ENCODE measurements at places on chromosomes 7 and 10. TPM values are rescaled to one million over a fixed set of nuclear protein-coding genes. Genes with fewer than 3 reads are reported as not detected.

CALD1 gene
- total RNA-seq = 307 TPM

GRCh38 chr10:69974551-69975155 lies 78.0 kb upstream of the MACROH2A2 start:
- no peak for DNase-seq

DNA sequence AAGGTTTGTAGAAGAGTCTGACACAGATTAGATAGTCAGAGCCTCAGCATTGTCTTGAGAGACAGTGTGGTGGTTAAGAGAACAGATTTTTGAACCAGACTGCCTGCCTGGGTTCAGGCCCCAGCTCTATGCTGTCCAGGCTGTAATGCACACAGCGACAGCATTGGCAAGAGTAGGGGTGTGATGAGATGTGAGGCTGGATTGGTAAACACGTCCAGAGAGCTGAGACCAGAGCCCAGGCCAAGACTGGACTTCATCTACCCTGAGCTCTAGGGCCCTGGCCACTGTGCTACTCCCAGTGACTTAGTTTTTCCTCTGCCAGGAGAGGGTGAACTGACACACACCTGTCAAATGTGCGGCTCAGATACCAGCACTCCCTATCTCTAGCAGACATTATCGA lies 360.4 kb downstream of the RPS24 start:
- DNase-seq = no peak

GRCh38 chr10:95414016-95414830 lies 123.4 kb upstream of the PDLIM1 start:
- DNase-seq = no peak

GRCh38 chr10:49446031-49446430 lies 50.1 kb upstream of the DRGX start:
- no peak for DNase-seq

JMJD1C gene
- total RNA-seq = 66.9 TPM

DNA sequence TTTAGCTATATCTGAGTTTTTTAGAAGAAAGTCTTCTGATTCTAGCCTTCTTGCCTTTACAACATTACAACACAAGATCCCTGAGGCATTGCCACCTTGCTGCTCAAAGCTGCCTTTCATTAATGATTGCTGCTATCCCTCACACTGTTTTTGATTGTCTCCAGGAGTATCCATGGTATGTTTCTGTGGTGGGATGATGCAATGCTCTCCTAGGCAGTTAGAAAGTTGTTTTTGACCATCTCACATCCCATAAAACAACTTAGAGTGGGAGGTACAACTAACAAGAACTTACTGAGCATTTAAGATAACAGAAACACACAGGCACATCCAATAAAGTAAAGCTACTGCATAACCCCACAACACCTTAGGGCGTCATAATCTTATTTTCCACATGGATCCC lies 1156.0 kb upstream of the LRRTM3 start:
- no peak for DNase-seq

NPY4R2 gene
- 5.6 TPM for total RNA-seq

- no peak for DNase-seq
Observed at GRCh38 chr10:9299966-9300365, 1245.5 kb downstream of the GATA3 start.

DNA sequence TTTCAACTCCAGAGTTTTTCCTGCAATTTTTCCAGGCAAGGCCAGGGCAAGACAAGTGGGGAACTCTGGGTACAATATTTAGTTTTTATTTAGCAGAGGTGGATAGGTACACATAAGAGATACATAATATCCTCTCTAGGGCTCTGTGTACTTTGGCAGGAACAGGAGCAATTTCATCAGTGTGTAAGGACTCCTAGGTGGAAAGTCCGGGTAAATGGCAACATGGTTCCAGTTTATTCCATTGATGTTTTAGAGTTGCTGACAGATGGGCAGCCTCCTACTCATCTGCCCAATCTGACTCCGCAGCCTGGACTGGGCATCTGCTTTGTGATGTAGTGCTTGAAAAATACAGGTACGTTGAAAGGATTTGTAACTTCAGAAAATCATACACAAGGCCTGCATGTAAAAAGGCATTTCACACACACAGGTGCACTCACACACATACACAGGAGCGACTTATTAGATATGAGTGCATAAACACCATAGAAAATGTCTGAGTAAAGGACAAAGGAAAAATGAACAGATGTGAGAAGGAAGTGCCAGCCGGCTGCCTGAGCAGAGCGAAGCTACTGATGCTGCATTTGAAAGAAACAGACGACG lies 5.7 kb downstream of the PON1 start:
- DNase-seq = no peak

GRCh38 chr7:90816511-90817142 lies 220.5 kb downstream of the CDK14 start:
- peak; percentile 7 for DNase-seq

- DNase-seq = no peak
Observed at GRCh38 chr7:41328131-41328530, 374.8 kb downstream of the INHBA start.

GRCh38 chr10:13978533-13979115 lies 352.1 kb downstream of the FRMD4A start:
- DNase-seq = no peak

DNA sequence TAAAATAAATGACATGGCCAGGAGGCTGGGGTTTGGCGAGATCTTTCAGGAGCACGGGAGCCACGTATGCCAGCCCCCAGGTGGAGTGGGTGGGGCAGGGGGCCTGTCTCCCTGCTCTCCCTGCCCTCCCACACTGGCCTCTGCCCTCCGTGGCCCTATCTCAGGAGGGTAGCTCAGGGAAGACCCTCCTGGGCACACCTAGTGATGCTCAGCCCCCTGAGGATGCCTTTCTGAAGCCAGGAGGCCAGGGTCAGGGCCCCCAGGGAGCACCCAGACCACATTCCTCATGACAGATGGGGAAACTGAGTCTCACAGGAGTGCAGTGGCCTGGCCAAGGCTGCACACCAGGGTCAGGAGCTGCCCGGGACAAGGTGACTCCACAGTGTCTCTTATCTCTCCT lies 223.4 kb downstream of the ELFN1 start:
- DNase-seq = no peak

- DNase-seq = no peak
Observed at GRCh38 chr7:94067506-94067905, 63.4 kb upstream of the BET1 start.

GPER1 gene
- 7.4 TPM for total RNA-seq

GRCh38 chr10:9209105-9209798 lies 1154.8 kb downstream of the GATA3 start:
- DNase-seq = peak; percentile 53

- DNase-seq = no peak
Observed at GRCh38 chr7:113083132-113083815, 3.4 kb downstream of the GPR85 start.

GDF2 gene
- total RNA-seq = not detected

GRCh38 chr7:119949053-119949452 lies 323.9 kb upstream of the KCND2 start:
- no peak for DNase-seq

GRCh38 chr10:35452847-35453246 lies 116.5 kb downstream of the CCNY start:
- no peak for DNase-seq

PNLIPRP3 gene
- not detected for total RNA-seq

FEZF1 gene
- total RNA-seq = 2.6 TPM

Measured in prostate gland (tissue), 2 donors.